WTC11 (cell line): ENCODE measurements at places on chromosomes 16 and 17. TPM values are rescaled to one million over a fixed set of nuclear protein-coding genes. Genes with fewer than 3 reads are reported as not detected.

GRCh38 chr17:44541884-44542581, 15.3 kb upstream of the FZD2 start:
- peak; percentile 39 for DNase-seq

- no peak for DNase-seq
These were observed 2.3 kb downstream of the RPRML start for GRCh38 chr17:46976626-46977270.

CCDC200 gene
- not detected in 3 replicates for total RNA-seq

DNA sequence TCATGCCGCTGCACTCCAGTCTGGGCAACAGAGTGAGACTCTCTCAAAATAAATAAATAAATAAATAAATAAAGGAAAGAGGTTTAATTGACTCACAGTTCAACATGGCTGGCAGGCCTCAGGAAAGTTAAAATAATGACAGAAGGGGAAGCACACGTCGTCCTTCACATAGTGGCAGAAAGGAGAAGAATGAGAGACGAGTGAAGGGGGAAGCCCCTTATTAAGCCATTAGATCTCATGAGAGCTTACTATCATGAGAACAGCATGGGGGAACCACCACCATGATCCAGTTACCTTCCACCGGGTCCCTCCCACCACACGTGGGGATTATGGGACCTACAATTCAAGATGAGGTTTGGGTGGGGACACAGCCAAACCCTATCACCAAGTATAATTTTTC, 54.5 kb downstream of the PAFAH1B1 start:
- no peak for DNase-seq

DNA sequence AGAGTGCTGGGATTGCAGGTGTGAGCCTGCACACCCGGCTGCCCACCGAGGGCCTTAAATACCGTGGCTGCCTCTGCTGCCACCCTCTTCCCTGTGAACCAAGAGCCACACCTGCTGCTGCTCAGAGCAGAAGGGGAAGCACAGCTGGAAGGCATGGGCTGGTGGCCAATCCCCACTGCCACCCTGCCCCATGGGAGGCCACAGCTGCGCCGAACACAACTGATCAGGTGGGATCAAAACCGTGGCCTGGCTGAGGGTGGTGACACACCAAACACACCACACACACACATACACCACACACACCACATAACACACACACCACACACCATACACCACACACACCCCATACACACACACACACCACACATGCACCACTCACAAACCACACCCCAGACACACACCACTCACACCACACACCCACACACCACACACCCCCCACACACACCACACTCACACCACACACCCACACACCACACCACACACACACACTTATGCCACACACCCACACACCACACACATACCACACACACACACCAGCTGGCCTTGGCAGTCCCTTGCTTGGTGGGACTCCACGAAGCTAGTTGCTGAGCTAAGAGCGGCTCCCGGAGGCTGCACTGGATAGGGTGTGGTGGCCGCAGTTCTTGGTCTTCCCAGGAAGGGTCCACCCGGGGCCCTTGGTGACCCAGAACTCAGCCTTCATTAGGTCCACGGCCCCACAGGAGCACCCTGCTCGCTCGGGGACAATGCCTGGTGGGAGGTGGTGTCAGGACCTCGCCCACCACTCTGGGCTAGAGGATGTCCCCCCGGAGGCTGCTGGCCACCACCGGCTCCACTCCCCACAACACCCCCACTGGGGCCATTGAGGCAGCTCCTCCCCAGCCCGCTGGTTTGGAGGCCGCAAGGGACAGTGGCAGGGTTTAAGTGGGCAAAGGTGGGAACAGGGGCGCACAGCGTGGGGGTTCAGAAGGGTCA, 14.9 kb downstream of the CEP131 start:
- no peak for DNase-seq

- no peak for DNase-seq
These were observed 33.7 kb downstream of the IST1 start for GRCh38 chr16:71929048-71929447.

HSD17B2 gene
- total RNA-seq: 0.16 to 0.55 TPM (median 0.23 TPM) in 3 replicates

DNA sequence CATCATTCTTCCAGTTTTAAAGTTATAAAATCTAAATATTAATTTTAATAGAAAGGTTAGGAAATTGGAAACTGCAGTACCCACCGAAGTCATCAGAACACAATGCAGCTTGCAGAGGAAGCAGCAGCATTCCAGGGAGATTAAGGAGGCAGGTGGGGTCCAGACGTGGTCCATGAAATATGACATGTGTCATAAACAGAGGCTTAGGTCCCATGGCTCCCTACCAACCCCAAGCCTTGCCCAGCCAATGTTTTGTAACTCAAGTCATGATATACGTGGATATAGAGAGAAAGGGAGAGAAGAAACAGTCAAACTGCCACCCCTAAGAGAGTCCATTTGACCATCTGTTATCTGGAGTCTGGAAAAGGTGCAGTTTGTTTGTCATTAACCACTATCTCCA, 670.0 kb downstream of the TOX3 start:
- no peak for DNase-seq

- no peak for DNase-seq
These were observed 2.6 kb downstream of the GID4 start for GRCh38 chr17:18041776-18042175.

DNA sequence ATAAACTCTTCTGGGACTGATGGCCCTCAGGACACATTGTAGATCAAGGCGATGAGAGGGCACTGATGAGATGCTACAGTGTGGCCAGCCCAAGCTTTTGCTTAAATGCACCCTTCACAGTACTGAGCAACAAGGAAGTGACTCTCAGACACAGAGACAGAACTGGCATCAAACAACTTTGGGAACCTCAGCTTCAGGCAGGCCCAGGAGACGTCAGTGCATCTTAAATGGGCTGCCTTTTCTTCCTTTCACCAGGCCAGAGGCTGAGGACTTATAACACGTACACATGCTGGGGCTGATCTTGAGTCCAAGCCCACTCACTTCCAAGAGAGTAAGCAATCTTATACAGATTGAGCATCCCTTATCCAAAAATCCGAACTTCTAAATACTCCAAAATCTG, 386.1 kb upstream of the C16orf82 start:
- no peak for DNase-seq

DNA sequence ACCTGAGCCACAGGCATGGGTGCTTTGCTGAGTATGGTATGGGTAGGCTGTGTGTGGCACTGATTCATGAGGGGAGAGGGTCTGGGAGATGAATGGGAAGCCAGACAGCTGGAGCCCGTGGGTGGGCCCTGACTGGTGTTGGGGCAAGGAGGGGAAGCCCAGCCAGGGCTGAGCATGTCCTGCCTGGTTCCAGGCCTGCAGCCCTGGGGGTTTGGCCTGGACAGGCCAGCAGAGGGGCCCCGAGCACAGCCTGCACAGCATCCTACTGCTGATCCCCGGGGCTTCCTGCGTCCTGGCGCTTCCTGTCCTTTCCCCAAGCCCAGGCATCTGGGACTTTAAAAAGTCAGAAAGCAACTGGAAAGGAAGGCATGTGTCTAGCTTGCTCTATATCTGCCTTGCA, 4.6 kb upstream of the MVD start:
- no peak for DNase-seq

HOXB4 gene
- total RNA-seq: 0.04 TPM in 1 of 3 replicates, not detected in the others

CD300LB gene
- total RNA-seq: not detected in 3 replicates

- DNase-seq: no peak
These were observed 42.4 kb downstream of the NXPH3 start for GRCh38 chr17:49618028-49618611.

DNA sequence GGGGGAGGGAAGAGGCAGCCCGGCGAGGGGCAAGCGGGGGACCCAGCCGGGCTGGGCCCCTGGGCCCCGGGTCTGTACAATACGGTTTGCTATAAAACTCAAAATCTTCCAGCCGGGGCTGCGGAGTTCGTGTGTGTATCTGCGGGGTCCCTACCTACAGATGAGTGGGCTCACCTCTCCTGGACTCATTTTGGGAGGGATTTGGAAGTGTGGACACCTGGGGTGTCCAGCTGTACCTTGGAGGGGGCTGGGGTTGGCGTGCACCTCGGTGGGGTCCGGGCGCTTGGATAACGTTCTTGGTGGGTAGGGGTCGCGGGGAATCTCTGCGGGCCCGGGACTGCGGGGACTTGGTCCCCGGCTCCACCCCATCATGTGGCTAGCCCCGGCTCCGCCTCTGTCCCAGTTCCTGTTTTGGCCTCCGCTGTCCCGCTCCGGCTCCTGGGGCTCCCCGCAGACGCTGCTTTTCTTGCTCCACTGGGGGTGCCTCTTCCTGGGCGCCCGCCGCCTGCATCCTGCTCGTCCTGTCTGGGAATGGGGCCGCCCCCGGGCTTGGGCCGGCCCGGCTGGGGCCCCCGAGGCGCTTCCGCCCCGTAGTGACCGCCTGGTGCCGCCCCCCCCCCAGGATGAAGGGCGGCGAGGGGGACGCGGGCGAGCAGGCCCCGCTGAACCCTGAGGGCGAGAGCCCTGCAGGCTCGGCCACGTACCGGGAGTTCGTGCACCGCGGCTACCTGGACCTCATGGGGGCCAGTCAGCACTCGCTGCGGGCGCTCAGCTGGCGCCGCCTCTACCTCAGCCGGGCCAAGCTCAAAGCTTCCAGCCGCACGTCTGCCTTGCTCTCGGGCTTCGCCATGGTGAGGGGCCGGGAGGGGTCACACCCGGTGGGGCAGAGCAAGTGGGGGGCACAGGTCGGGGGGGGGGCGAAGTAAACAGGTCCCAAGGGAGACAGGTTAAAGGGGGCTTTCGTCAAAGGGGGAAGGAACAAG, at the start of gene ORAI3:
TSS of gene ORAI3 (plus strand) at position 402 of the 983 bp plus-strand sequence. CDS start at position 624, 222 bp downstream.
- DNase-seq: peak; percentile 69

- peak; percentile 4 for DNase-seq
These were observed 3.9 kb upstream of the COL1A1 start for GRCh38 chr17:50205111-50205962.

DNA sequence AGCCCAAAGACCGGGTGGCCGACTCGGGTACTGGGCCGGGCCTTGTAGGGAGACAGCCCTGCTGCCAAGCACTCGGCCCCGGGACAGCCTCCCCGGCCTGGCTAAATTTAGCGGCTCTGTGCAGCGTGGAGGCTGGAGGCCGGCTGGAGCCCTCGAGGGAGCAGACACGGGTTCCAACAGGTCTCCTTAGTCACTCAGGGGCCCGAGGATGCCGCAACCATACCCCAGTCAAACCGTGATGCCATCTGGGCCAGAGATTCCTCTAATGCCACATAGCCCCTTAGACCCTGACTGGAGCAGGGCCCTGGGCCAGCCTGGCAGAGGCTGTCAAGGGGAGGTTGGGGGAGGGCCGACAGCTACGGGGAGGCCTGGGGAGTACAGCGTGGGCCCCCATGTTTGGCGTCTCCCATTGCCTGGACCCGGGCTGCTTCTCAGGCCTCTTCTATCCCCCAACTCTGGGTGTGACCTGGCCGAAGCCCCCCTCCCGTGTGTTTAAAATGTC, 2.9 kb upstream of the P2RX1 start:
- no peak for DNase-seq

TELO2 gene
- 67.8 to 86.7 TPM (median 71.6 TPM) in 3 replicates for total RNA-seq

DNA sequence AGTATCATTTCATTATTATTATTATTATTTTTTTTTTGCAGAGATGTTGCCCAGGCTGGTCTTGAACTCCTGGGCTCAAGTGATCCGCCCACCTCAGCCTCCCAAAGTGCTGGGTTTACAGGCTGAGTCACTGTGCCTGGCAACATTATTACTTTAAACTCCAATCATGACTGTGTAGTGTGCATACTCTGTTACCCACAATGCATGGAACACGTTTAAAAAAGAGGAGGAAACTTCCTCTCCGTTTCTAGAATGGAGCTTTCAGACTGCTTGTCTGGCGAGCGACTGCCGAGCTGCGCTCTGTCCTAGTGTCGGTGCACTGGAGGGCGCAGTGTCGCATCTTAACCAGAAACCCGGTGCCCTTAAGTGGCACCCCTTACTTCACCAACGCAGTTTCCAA, 22.1 kb upstream of the FASN start:
- DNase-seq: no peak

- DNase-seq: no peak
These were observed 1.2 kb downstream of the SRRM2 start for GRCh38 chr16:2753733-2754020.

TNP2 gene
- total RNA-seq: not detected in 3 replicates

- peak; percentile 58 for DNase-seq
These were observed 21.4 kb upstream of the CHMP6 start for GRCh38 chr17:80970044-80970761.

KRT24 gene
- not detected in 3 replicates for total RNA-seq

NPIPB9 gene
- 1.4 to 2.5 TPM (median 1.5 TPM) in 3 replicates for total RNA-seq

- DNase-seq: no peak
These were observed 4.4 kb downstream of the GAA start for GRCh38 chr17:80105762-80106161.
